Tibial nerve (tissue), 4 donors: ENCODE measurements at places on chromosomes 13 and 19.

- DNase-seq: peak; percentile 81
Observed at GRCh38 chr19:12782424-12783290, 7.3 kb upstream of the HOOK2 start.

DNA sequence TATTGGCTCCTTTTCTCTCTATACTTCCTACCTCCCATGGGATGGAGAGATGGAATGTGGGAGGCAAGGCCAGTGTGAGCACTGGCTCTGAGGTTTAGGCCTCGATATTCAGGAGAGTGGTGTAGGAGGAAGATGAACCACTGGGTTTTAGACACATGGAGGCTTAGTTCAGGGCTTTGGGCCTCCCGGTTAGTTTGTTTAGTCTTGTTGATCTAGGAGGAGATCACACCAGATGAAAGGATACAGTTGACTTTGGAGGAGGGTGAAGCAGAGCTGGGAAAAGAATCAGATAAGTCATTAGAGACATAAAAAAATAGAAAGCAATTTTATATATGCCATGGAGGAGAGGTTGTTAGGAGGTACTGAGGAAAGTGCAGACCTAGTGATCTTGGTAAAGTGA lies 30.9 kb downstream of the RNASEH2B start:
- DNase-seq: no peak

DNA sequence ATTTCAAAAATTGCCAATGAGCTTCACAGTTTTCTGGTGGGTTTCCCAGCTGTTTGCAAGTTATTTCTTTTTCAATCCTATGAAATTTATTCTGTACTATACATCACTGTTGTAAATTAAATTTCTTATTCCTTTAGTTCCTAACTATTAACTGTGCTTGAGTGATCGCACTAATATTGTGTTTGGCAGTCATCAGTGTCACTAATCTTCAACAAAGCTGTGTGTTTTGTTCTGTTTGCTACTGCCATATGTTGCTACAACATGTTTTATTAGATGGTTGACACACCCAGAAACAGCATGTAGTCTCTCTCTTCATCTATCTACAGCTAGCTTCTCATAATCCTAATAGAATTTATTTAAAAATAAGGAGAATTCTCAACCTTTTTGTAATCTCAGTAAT lies 453.6 kb upstream of the PRR20A start:
- no peak for DNase-seq

DNA sequence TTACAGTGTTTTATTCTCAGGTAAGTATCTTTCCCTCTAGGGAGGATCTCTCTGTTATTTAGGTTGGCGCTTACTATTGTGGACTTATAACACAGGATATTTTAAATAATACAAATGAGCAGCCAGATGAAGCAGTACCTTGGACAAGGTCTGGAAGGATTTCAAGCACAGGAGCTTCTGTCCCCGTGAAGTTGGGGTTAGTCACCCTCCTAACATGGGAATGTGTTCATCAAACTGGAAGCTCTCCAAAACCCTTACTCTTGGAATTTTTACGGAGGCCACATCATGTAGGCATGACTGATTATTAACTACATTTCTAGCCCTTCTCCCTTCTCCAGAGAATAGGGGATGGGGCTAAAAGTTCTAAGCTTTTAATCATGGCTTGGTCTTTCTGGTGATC lies 38.3 kb upstream of the SPRY2 start:
- DNase-seq: no peak

DNA sequence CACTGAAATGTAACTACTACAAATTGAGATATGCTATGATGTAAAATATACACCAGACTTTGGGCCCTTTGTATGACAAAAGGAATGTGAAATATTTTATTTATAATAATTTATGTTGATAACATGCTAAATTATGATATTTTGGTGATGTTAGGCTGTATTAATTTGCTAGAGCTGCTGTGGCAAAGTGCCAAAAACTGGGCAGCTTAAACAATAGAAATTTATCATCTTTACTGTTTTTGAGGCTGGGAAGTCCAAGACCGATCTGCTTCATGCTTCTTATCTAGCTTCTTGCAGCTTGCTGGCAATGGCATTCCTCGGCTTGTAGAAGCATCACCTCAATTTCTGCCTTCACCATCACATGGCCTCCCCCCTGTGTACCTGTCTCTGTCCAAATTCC lies 245.0 kb downstream of the GPC5 start:
- DNase-seq: no peak

GRCh38 chr13:76684336-76684735 lies 201.9 kb downstream of the KCTD12 start:
- DNase-seq: no peak

- no peak for DNase-seq
Observed at GRCh38 chr13:24529478-24529877, 16.9 kb upstream of the PARP4 start.

GRCh38 chr19:49534632-49535385 lies 7.0 kb downstream of the RCN3 start:
- DNase-seq: no peak

DNA sequence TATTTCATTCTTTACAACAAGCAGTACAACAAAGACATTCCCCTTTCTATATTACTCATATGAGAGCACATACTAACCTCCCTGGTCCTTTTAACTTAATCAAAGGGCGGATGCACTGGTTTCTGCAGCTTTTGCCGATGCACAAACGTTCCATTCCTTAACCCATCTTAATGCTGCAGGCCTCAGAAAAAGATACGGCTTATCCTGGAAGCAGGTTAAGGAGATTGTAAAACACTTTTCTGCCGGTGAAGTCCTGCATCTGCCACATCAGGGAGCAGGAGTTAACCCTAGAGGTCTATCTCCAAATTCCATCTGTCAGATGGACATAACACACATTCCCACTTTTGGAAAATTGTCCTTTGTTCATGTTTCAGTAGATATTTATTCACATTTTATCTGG lies 11.5 kb upstream of the ZNF814 start:
- DNase-seq: no peak

- DNase-seq: no peak
Observed at GRCh38 chr13:101868585-101869469, 416.4 kb downstream of the ITGBL1 start.

GRCh38 chr13:102999499-102999898 lies 66.7 kb downstream of the SLC10A2 start:
- no peak for DNase-seq

- no peak for DNase-seq
Observed at GRCh38 chr13:50892210-50892944, 17.2 kb upstream of the RNASEH2B start.

GRCh38 chr13:42363941-42364612 lies 92.1 kb downstream of the AKAP11 start:
- no peak for DNase-seq

DNA sequence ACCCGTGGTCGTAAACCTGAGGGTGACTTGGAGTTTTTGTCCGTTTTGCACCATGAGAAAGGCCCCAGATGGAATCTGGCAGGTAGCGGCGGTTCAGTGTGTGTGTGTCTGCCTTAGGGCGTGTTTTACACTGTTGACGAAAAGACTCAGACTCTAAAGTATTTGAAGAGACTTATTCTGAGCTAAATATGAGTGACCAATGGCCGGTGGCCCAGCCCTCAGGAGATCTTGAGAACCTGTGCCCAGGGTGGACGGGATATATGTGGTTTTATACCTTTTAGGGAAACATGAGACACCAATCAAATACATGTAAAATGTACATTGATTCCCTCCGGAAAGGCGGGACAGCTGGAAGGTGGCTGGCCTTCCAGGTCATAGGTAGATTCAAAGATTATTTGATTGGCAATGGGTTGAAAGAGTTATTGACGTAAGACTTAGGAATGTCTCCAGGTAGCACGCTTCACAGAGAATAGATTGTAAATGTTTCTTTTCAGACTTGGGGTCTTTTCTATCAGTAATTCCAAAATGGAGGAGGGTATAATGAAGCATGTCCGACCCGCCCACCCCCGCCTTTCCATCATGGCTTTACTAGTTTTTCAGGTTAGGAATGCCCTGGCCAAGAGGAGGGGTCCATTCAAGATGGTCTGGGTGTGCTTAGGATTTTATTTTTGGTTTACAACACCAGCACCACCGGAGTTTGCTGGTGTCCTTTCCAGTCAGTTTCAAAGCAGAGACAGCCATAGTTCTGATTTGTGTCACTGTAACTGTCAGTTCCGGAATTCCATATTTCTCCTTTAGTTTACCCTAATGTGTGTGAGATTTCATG lies 1.0 kb upstream of the ZNF529 start:
- no peak for DNase-seq

DNA sequence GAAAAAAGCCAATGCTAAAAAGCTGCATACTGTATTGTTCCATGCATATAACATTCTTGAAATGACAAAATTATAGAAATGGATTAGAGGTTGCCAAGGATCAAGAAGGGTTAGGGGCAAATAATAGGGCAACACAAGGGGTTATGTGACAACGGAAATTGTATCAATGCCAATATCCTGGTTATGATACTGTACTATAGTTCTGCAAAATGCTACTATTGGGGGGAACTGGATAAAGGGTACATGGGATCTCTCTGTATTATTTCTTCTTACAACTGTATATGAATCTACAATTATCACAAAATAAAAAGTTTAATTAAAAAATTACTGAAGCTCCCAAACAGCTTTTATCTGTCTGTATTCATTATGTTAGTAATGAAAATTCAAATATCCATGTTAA lies 31.9 kb downstream of the LNX2 start:
- no peak for DNase-seq

DNA sequence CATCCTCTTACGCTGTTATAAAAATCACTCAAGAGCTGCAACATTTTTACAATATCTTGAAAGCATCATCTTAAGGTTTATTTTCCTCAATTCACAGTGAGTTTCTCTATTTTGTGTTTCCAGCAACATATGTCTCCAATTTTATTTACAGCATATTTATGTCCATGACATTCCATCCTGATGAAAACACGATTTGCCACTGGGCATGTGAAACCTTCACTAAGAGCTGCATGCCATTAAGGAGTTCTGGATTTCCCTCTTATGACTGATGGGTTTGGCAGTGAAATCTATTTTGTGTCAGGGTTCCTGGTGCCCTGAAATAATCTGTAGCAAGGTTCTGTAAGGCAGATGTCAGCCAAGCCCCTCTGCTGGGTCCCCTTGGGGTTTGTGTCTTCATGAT lies 527.6 kb upstream of the KLF12 start:
- no peak for DNase-seq

GRCh38 chr19:16025108-16026101 lies 50.9 kb upstream of the TPM4 start:
- no peak for DNase-seq

GRCh38 chr19:19587771-19588170 lies 30.7 kb downstream of the PBX4 start:
- no peak for DNase-seq

GRCh38 chr13:44160591-44161191 lies 212.9 kb upstream of the SERP2 start:
- DNase-seq: no peak

DNA sequence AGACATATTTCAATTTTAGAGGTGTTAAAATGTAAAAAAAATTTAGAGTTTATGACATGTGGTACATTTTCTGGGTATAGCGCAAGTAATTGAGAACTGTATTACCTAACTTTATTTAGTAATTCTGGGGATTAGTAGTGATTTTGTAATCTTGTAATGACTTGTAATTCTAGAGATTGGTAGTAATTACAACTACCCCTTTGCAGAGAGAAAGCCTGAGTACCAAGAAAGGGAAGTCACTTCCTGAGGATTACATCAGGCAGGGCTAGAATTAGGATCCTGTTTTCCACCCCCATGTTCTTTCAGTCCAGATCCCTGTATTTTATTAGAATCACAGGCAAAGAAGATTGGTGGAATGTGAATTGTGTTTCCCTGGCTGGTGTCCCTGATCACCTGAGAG lies 274.9 kb downstream of the KCNRG start:
- DNase-seq: no peak

GRCh38 chr19:35856546-35857149 lies at the start of gene KIRREL2:
KIRREL2 (plus strand) TSS chr19:35856911; CDS start chr19:35857120, 209 bp downstream.
- no peak for DNase-seq

DNA sequence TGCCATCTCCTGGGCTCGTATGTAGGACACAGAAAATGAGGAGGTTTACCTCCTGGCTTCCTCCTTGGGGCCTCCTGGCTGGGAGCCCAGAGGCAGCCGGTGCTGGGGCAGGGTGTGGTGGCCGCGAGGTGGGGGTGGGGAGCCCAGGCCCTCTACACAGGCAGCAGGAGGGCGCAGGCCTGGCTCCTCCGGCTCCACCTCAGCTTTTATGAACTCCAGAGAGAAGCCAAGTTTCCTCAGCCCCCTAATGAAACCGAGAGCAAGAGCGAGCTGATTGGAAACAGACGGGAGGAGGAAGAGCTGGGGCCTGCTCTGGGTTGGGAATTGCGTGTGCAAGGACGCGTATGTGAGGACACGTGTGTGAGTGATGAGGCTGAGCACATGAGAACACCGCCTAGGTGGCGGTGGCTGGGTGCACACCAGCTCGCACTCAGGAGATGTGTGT lies 23.1 kb downstream of the LYL1 start:
- DNase-seq: no peak

DNA sequence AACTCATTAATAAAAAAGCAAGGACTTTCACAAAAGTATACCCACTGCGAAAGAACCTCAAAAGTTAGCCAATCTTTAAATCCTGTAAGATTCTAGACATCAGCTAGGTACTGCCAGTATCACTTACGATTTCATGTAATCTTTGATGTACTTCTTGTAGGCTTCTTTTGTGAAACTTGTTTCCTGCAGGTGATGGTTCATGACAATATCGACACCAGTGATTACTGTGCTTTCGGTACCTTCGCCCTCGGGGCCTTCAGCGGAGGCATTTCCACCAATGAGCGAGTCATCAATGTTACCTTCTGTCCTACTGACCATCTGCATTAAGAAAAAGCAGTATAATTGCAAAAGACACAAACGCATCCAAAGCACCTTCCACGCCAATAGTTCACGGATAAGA lies 1.1 kb downstream of the TPT1 start:
- DNase-seq: no peak

GRCh38 chr19:14145381-14145780 lies 9.0 kb upstream of the ASF1B start:
- DNase-seq: no peak

DNA sequence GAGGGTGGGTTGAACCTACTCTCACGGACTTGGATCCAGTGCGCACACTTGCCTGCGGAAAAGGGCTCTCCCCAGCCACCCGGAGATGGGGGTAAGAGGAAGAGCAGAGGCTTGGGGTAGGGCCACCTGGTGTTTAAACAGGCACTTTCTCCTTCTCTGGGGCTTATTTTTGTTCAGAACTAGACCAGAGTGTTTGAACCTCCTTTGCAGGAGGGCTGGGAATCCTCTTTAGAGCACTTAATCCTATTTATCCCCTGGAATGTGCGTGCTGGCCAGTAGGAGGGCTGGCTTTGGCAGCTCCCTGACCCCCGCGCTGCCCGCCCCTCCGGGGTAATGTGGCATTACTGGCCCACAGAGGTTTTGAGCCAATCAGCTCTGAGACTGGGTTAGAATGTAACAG lies 2.0 kb downstream of the RGS9BP start:
- DNase-seq: no peak

DNA sequence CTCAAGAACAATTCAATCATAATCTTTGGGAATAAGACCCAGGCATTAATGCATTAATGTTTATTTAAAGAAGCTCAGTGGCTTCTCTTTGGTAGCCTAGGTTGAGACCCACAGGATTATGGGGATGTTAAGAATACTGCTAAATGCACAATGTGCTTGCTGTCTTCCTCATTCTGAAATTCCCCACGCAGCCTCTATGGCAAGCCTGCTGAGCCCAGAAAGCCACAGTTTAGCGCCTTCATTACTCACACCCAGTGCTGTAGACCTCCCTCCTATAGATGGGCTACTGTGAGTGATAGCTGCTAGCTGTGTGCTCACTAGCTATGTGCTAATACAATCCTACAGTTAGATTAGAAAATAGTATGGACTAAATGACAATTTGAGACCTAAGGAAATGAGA lies 90.6 kb downstream of the TNFSF13B start:
- DNase-seq: no peak
